ENCODE measurements at places on chromosomes 5 and 9.

GRCh38 chr5:111447099-111447498 is 65.2 kb downstream of the STARD4 start:
- no peak for DNase-seq

- DNase-seq, result no peak
Observed at GRCh38 chr5:850511-851006, at the start of gene ZDHHC11. Gene ZDHHC11 (minus strand): TSS chr5:850986. CDS start chr5:850602, 384 bp downstream.

GRCh38 chr5:23717486-23717885 is 210.1 kb downstream of the PRDM9 start:
- DNase-seq, result no peak

DNA sequence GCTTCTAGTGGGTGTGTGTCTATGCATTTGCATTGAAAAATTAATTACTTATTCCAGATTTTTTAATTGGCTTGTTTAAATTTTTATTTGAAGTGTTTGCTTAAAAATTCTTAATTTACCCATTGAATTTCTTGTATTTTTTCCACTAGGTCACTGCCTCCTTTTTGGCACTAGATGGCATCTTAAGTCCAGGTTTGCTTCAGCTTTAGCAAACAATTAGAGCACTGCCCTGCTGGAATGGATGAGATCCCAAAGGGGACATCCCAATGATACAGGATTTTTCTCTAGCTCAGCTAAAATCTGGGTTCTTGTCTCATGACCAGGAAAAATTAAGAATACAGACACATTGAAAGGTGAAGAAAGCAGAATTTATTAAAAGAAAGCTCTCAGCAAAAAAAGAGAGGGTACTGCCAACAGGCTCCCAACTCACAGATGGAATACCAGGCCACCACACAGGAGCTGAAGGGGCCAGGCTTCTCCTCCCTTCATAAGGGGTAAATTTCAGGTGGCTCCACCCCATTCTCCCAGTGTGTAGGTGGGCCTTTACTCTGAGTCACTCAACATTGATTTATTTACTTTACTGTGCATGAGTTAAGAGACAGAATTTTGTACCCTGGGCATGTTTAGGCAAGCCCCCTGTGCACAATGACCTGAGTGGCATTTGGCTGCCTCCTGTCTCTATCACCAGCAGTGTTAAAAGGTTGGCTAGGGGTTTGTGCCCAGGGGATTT is 532.4 kb downstream of the ANXA1 start:
- DNase-seq, result no peak

- no peak for DNase-seq
Observed at GRCh38 chr9:116027511-116027910, 126.1 kb upstream of the PAPPA start.

DNA sequence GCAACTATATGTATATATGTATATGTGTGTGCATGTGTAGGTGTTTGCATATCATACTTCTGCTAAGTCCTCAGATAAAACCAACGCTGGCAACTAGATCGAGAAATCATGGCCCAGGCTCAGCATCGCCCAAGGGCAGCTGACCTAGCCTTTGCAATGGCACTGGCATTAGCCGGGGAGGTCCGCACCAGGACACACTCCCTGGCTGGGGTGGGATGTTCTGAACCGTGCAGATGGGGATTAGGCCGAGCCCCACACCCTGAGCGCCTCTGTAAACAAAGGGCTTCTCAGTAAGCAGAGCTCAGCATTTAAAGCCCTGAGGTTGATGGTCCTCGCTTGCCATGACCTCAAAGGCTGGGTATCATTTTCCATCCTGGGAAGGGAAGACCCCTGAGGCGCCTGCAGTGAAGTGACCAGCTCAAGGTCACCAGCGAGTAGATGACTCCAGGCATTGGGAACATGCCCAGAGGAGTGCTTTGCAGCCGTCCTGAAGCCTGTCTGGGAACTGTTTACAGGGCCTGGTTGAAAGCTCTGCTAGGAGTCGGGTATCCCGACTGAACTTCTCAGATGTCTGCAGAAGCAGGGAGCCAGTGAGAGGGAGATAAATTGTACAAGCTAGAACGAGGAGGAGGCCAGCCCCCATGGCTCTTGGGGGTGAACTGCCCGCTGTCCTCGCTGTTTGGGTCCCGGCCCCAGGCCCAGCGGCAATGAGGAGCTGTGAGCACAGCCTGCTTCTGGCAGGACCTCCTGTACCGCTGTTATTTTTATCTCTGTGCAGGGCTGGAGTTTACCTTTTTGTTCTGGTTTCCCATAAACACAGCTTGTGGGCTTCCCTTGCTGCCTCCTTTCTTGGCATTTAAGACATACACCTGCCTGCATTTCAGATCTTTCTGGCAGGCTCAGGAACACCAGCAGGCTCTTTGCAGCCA is 18.4 kb downstream of the GADD45G start:
- DNase-seq, result no peak

DNA sequence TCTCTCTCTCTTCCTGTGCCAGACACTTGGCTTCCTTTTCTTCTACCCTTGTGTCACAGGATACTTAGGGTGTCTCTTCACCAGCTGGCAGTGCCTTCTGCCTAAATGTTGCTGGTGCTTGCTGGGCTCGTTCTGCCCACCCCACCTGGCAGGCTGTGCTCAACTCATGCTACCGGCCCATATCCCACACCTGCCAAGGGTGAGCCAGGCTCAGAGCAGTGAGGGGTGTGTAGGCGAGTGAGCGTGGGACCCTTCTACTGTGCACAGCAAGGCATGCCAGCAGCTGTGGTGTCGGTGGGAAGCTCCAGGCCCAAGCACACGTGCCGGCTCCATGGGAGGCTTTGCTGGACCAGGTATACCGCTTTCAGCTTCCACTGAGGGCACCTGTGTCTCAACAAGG is 1626.7 kb upstream of the ACO1 start:
- DNase-seq, result no peak

GRCh38 chr5:73387149-73387591 is 61.4 kb downstream of the FOXD1 start:
- no peak for DNase-seq

DNA sequence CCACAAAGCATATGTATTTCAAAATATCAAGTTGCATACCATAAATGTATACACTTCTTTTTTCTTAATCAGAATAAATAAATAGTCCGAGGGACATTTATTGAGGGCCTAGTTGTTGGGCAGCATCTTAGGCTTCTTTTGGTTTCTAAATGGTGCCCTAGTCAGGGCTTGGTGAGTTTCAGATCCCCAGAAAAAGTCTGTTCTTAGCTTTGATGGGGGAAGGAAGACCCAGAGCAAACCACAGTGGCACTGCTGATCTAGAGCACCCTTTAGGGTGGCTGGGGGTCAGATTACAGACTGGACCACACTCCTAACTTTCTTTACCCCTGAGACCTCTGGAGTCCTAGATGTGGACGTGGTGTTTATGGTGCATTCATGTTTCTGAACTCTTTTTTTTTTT is 97.8 kb downstream of the C9orf152 start:
- no peak for DNase-seq

- no peak for DNase-seq
Observed at GRCh38 chr5:41797662-41798061, 72.6 kb downstream of the OXCT1 start.

DNA sequence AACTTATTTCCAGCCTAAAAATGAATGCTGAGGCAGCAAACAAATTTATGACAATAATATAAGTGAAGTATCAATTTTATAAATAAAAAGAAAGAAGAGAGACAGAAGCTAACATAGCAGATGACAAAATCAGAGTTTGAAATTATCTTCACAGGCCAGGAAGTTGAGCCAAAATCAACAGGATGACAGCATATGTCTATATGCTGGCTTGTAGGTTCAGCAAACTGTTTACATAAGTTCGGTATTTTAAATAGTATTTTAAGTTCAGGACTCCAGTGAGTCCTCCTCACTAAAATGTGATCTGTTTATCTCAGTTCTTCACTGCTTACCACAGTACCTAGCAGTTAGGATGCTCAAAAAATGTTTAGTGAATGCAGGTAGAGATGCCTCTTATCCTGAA is 359.6 kb upstream of the SMC2 start:
- DNase-seq, result no peak

GRCh38 chr9:87197349-87198130 is 250.2 kb upstream of the GAS1 start:
- DNase-seq, result no peak

- DNase-seq, result no peak
Observed at GRCh38 chr5:143886096-143886495, 74.1 kb downstream of the HMHB1 start.

DNA sequence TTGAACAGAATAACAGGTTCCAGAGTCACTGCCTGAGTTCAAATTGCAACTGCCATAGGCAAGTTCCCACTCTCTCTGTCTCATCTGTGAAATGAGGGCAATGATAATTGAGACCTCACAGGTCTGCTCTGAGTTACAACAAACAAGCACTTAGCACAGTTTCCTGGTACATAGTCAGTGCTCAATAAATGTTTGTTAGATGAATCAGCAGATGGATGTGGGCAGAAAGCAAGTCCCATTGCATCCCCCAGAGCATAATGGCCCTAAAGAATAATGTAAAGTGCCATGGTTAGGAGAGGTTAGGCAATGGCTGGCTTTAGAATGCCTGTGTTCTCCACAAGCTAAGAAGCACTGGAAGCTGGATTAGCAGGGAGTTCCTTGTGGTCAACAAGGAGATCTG is 136.5 kb upstream of the LARP1 start:
- no peak for DNase-seq

DNA sequence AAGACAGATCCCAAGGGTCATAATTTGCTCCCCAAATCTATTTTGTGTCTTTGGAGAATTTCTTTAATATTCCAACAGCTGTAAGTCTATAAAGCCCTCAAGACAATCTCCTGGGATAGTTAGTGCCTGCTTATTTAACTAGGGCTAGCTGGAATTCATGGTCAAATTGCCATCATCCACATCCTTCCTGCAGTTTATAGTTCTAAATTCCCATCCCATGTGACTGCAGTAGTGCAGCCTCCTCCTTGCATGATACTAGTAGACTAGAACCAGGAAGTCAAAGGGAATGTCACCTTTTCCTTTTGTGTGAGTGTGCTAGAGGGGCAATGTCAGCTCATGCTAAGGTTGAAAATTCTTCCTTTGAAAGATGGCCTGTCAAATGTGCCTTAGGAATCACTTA is 214.8 kb upstream of the PIK3R1 start:
- DNase-seq, result no peak

DNA sequence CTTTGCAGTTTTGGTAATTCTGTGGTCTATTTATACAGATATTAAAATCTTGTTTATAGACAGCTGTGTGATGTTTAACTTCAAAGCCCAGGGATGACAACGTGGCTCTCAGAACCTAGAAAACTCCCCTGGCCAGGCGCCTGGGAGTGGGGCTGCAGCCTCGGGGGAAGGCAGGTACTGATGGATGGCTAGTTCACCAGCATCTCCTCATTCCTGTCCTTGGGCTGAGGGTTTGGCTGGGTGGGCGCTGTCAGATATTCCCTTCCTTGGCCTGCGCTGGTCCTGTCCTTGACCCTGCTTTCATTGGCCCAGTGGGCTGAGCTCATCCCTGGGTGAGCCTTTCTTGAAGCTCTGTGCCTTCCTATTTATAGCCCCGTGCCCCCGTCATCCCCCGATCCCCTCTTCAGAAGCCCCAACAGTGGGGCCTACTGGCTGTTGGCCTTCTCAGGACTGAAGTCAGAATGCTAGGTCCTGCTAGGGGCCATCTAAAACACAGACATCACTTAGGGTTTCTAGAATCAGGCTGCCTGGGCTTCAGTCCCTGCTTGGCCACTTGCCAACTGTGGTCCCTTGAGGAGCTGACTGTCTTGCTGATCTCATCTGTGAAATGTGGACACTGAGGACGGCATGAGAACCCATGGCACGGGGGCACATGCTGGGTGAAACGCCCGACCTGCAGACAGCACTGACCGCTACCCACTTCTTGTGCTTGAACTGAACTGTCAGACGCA is 20.9 kb downstream of the SH3GLB2 start:
- no peak for DNase-seq

GRCh38 chr5:55868846-55869245 is 17.7 kb downstream of the IL31RA start:
- peak; percentile 26 for DNase-seq

- DNase-seq, result no peak
Observed at GRCh38 chr9:34585946-34586669, 3.4 kb downstream of the CNTFR start.

DNA sequence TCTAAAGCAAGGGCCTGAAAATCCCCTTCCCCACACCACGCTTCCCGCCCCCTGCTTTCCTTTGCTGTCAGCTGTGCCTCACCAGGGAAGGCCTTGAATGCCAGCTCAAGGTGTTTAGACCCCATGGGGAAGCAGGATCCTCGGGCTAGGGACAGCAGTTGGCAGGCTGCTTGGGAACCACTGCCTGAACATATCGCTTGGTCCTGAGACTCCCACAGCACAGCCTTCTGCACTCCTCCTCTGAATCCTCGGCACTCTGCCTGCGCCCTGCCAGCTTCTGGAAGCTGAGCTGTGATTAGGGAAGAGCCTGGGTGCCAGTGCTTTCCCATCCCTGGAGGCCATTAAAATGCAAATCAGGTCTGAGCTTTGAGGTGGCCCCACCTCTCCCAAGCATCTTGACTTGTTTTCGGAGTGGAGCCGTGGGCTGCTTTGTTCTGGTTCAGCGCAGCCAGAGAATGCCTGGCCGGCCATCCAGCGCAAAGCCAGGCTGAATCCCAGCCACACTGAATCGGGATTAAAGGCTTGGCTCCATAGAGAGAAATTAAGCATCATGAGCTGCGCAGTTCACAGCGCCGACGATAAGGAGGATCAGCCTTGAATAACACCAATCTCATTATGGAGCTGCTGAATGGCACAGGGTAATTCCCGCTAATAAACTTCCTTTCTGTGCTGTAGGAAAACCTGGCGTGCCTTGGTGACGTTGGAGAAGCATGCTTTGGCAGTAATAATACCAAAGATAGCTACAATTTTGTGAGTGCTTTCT is 40.0 kb downstream of the AMBP start:
- no peak for DNase-seq

- DNase-seq, result no peak
Observed at GRCh38 chr9:69265891-69266290, 59.1 kb upstream of the ENTREP1 start.

- DNase-seq, result no peak
Observed at GRCh38 chr5:10591966-10592365, 28.1 kb downstream of the ANKRD33B start.

- no peak for DNase-seq
Observed at GRCh38 chr9:93185266-93186214, 1.6 kb downstream of the WNK2 start.

DNA sequence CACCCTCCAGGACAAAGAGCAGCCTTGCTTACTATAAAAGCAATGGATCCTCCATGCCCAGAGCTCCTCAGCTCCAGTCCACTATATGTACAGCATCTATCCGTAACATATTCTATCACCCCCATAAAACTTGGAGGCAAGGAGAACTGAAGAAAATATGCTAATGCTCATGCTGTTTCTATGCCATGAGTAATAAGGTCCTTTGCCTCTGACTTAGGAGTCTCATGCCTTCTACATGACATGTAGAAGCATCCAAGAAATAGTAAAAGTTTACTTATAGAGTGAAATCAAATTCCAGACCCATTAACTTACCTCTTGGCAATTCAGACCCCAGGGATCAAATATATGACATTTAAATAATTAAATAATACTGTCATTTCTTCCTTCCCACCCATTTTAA is 33.7 kb downstream of the SSBP2 start:
- DNase-seq, result no peak

DNA sequence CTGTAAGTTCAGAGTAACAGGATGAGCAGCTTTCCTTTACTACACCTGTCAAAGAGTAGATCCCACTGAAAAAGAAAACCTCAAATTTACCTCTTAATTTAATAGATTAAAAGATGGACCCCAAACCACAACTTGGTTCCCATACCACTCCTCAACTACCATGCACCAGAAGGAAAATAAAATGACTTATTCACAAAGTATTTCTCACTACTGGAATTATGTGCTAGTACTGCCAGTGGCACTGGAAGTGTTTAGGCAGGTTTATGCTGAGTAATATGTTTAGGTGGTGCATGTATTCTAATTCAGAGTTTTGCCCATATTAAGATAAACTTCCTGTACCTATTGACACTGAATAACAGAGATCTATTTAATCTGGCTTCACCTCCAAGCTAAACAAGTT is 6.6 kb downstream of the PLK2 start:
- no peak for DNase-seq

Data from stimulated activated CD8-positive, alpha-beta memory T cell treated with anti-CD3 and anti-CD28 coated beads, Interleukin-7, amount 100 ng/mL, for 24 hours (primary cell).